Fibroblast of the aortic adventitia (primary cell): ENCODE measurements at places on chromosomes 3 and 15. TPM values are rescaled to one million over a fixed set of nuclear protein-coding genes. Genes with fewer than 3 reads are reported as not detected.

CPN2 gene
- not detected in 2 replicates for total RNA-seq

DNA sequence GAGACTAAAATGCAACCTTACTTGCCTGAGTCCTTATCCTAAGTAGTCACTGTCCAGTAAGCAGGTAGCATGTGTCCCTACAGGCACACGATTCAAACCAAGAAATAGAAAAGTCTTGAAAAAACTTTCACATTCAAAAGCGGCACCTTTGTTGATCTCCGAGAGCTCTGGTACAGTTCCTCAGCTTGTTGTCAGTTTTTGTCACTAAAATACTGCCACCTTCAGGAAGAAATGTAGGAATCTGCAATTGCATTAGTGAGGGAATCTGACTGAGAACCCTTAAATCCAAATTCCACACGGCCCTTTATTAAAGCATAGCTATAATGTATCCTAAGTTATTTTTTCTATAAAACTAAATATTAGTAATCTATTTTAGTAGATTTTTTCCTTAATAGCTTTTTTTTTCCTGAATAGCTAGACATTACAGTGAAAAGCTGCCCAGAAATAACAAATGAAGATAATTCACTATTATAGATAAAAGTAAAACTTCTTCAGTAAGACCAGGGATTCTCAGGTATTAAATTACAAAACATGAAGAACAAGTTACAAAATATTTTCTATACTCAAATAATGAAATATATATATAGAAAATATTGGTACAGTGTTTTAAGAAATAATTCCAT, 44.0 kb downstream of the CCDC54 start:
- DNase-seq = peak; percentile 78

DNA sequence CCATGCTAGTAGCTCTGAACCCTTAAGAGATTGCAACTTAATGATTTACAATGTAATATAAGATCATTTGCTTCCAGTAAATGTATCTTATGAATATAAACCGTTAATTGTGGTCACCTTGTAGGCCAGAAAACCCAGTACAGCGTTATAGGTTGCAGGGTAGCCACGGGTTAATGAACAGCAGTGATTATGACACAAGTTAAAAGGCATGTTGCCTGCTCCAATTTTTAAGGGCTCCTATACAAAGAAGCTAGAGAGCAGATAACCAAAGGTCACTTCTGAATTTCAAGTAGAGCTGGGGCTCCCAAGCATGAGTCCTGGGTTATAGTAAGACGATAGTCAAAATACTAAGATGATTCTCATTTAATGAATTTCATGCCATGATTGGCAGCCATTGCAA, 13.5 kb downstream of the GUCA1C start:
- DNase-seq = no peak

- peak; percentile 54 for DNase-seq
Observed at GRCh38 chr15:39855400-39855799, 64.7 kb downstream of the GPR176 start.

- no peak for DNase-seq
Observed at GRCh38 chr15:67558502-67558901, 16.0 kb downstream of the MAP2K5 start.

DNA sequence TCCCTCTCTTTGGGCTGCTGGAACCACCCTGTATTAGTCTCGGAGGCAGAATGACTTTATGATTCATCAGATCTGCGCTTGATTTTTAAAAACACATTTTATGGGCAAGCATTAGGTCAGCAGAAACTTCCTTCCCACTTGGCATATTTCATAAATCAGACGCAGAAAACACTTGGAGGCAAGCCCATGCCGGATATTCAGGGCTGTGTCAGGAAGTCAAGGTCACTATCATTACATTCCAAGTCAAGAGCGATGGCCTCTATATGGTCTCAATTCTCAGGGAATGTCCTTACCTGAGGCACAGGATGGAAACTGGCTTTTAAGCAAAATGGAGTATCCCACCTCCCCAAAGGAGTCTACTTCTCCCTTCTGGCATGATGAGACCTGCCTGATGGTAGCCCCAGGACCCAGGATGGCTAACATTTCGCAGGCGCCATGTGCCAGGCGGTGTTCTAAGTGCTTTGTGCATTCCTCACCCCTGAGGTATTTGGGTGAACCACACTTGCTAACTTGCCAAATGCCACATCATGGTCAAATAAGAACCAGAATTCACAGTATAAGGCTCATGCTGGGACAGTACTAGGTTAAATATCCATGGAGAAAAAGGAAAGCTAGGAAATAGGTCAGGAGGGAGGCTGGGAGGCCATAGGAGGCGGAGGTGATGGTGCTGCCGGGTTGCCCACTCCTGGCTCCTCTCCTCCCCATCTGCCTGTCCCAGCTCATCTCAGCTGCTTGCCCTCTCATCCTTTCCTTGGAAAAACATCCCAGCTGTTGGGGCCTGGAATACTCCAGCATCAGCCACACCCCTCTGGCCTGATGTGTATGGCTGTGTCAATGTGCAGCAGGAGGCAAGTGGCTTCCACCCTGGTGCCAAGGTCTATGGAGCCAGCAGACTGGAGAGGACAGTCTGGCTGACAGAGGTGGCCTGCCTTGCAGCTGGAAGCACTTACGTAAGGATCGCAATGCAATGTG, 18.8 kb downstream of the BCL2L10 start:
- DNase-seq = peak; percentile 91

DNA sequence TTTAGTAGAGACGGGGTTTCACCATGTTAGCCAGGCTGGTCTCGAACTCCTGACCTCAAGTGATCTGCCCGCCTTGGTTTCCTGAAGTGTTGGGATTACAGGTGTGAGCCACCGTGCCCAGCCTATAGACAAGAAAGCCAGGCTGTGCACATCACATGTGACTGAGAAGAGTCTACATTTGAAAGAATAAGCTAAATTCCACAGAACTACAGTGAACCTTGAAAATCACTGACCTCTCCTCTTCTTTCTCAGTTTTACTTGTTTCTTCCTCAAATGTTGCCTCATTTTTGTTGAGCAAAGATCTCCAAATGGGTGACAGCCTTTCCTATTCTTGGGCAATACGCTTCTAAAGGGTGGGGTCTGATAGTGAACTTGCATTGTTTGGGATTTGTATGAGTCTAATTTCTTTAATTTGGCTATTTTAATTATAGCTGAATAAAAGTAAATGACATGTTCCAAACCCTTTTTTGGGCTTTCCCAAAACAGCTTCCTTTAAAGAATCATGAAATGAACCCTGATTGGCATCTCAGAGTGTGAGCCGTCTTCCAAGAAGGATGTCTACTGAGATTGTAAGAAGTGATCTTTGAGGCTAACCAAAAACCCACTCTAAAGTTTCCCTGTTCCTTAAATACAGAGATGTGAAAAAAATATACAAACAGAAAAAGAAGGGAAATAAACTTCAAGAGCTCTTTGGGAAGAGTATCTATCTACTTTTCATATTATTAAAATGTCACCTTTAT, 21.6 kb upstream of the SPTBN5 start:
- DNase-seq = no peak

DNA sequence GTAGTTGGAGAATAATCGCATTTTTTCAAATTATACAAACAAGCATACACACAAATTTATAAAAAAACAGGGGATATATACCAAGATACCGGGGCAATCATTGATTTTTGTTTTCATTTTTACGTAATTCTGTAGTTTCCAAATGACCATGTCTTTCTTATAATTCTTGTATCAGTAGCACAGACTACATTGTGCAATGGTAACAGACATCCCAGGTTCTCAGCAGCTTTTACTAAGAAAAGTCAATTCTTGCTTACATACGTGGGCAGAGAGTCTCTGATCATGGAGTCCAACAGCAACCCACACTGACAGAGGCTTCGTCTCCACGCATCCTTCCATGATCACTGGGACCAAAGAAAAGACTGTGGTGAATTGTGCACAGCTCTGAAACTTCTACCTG, 441.3 kb downstream of the TBL1XR1 start:
- DNase-seq = no peak

GRCh38 chr3:113985541-113985940, 37.7 kb downstream of the ZDHHC23 start:
- no peak for DNase-seq

DNA sequence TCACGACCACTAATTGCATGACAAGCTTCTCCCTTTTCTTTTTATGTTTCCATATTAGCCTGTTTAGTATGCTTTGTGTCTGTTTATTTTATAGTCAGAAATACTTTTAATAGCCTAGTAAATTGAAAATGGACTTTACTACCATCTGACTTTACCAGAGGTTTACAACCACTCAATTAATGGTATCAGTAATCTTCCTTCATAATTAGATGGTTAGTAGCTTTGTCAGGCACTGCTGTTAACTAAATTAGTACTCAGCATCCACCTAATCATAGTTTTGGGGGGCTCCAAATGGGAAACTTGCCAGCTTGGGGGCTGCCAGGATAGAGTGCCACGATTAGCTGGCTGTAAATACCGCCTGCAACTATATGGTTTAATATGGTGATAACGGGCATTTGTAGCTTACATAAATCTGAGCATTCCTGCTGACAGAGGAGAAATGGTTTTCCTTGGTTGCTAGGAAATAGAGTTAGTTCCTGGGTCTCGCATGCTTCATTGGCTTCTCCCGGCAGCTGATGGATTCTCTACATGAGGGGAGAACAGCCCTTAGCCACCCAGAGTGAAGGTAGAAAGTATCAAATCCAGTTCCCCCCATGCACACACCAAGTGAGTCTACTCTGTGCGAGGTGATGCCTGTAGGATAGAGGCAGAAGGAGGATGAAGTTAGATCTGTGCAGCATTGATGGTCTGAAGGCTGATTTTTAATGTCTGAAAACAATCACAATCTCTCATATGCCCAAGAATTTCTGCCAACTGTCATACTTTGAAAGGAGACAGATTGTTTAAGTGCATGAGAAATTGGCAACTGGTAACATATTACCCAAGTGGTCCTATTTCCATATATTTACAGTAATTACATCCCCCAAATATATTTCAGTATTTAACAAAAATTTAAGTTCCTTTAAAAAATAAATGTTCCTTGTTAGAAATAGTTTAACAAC, 326.6 kb upstream of the PROK2 start:
- no peak for DNase-seq

DNA sequence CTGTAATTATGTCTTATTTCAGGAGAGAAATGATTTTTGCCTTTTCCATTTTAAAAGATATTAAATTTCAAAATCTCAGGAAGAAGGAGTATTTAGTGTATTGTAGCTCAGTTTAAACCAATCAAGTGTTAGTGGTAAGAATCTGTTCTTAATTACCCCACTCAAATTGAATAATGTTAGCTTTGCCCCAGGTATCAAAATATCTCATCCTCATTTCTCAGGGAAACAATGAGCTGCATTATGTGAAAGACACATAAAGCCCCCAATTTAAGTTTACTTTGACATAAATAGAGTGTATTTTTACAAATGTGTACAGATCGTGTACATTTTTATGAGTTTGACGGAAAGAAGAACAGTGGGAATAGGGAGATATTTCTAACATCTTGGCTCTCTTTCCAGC, 317.4 kb upstream of the RARB start:
- DNase-seq = no peak

GRCh38 chr15:38283010-38283409, 30.4 kb downstream of the SPRED1 start:
- DNase-seq = no peak

DNA sequence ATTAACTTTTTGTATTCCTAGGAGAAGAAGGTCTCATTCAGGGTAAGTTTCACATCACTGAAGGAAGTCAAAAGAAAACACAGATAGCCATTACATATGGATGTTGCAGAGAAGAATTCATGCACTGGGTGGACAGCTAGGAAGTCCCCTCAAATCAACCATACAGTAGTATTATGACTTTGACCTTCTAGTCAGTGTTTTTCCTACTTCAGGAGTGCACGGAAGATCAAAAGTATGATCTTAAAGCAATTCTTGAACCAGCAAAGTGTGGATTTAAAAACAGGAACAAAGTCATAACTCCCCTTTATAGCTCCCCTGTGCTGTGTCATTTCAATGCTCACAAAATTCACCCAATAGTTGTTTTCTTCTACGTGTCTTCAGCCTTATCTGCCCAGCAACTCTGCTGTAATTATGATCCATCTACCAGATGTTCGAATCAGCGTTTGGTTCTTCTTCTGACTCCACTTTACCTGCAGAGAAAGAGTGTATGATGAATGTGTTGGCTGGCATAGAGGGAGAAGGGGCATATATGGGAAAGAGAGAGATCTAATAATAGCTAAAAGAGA, 118.1 kb upstream of the MEIS2 start:
- no peak for DNase-seq

DNA sequence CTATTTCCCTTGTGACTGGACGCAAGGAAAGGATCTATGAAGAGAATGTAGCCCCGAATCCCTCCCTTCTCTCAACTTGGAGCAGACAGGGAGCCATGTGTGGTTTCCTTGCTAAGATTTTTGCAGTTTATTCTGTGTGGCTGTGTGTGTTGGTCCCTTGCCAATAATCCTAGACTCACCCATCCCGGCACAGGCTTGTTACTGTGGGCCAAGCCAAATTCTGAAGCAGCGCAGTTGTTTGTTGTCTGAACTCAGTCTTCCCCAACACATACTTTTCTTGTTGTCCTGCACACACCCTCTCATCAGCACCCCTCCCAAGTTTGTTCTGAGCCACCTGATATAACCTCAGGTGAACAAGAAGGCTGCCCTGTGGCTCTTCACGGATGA, 193.3 kb upstream of the CTDSPL start:
- peak; percentile 43 for DNase-seq
